IMR-90 (cell line): ENCODE measurements at places on chromosomes 7 and 10. TPM values are rescaled to one million over a fixed set of nuclear protein-coding genes. Genes with fewer than 3 reads are reported as not detected.
A peak's percentile ranks its signal among the peaks of the same experiment; 100 is the strongest.

GRCh38 chr7:137942484-137943115, 59.3 kb downstream of the CREB3L2 start:
- peak; percentile 48 for DNase-seq

- no peak for DNase-seq
These were observed 72.1 kb downstream of the TCERG1L start for GRCh38 chr10:131239450-131239849.

DNA sequence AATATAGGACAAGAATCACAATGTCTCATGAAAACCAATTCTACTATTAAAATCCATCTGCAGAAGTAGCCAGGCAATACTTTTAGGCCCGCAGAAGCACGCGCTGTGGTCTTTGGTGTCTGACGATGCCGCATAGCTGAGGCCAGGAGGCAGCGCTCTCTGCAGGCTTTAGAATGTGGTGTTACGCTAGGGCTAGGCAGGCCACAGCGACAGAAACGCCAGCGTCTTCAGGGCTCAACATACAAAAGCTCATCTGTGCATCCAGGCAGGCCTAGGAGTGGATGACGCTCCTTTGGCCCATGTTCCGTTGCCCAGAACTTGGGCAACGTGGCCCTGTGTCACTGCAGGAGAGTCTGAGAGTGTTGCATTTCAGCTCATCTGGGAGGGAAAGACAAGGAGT, 601.1 kb upstream of the FOXK1 start:
- DNase-seq, result no peak

- no peak for DNase-seq
These were observed 47.3 kb upstream of the C7orf33 start for GRCh38 chr7:148543302-148543701.

- no peak for DNase-seq
These were observed 239.9 kb downstream of the CELF2 start for GRCh38 chr10:11257440-11258090.

DNA sequence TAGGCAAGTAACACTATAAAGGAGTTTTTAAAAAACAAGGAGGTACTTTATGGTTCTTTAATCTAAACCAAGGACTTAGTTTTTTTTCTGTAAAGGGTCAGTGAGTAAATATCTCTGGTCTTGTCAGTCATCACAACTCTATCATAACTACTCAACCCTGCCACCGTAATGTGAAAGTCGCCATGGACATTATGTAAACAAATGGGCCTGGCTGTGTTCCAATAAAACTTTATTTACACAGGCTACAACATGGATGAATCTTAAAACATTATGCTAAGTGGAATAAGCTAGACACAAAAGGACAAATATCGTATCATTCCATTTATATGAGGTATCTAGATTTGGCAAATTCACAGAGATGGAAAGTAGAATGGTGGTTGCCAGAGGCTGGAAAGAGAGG, 60.8 kb upstream of the SP4 start:
- DNase-seq, result no peak

DNA sequence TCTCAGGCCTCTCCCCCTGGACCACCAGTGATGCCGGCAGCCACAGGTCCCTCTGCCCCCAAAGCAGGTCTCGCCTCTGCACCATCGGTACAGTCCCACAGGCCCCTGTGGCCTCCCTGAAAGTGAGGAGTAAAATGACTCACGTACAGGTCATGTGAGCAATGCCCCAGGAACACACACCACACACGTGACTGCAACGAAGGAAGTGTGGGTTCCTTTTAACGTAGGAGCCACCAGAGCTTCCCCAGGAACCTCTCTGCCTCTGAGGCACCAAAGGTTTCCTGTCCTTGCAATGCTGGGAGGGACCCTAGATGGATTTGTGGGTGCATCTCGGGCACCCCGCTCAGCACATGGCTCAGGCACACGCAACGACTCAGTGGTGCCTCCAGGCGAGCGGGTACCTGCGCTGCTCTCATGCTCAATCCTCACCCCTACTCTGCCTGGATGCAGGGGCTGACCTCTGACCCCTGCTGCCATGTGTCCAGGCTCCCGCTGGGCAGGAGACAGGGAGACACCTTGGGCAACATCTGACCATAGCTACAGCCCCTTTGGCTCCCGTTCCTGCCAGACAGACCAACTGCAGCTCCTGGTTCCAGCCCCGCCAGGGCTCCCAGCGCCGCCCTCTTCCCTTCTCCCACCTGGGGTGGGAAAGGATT, 120.7 kb downstream of the PRKAG2 start:
- DNase-seq, result peak; percentile 82

Gene CALU
- total RNA-seq, result 421 and 914 TPM in 2 replicates

Gene CREB5
- total RNA-seq, result 7.3 and 11.1 TPM in 2 replicates
